ENCODE measurements at places on chromosomes 1 and 21.

DNA sequence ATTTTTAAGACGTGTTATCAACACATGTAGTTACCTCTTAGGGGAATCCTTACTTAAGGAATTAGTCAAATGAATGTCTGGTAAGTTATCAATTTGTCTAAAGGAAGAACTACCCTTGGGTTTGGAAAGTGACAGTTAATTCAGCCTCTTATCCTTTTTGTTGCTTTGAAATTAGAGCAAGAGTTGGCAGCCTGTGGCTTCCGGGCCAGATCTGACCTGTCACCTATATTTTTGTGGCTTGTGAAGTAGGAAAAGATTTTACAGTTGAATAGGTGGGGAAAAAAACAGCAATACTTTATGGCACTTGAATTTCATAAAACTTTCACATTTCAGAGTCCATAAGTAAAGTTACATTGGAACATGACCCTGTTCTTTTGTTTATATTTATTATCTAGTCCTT lies 5.5 kb downstream of the MRPS6 start:
- DNase-seq: no peak

DNA sequence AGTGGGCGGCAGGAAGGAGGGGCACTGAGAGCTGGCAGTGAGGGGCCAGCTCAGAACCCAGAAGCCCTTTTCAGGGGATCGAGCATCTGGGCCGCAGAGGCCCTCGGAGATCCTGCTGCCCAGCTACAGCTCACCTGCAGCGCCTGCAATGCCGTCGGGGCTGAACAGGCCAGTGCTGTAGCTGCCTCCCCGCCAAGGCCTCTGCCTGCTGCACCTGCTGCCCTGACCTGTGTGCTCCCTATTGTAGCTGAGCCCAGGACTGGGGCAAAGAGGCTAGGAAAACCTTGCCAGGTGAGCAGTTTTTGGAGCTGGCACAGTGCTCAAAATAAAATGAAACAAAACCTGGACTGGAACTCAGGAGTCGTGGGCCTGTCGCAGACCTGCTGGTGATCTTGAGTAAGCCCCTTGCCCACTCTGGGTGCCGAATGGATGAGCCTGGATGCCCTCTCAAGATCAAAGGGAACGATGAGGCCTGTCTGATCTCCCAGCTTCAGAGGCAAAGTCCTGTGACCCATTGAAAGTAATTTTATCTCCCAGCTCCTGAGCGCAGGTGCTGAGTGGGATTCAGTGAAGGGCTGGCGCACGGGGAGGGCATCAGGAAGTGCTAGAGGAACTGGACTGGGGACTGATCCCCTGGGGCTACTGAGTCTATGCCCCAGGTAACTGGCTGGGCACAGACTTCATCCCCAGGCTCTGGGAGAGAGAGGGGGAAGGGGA lies 154.6 kb downstream of the FOXD2 start:
- DNase-seq: no peak

DNA sequence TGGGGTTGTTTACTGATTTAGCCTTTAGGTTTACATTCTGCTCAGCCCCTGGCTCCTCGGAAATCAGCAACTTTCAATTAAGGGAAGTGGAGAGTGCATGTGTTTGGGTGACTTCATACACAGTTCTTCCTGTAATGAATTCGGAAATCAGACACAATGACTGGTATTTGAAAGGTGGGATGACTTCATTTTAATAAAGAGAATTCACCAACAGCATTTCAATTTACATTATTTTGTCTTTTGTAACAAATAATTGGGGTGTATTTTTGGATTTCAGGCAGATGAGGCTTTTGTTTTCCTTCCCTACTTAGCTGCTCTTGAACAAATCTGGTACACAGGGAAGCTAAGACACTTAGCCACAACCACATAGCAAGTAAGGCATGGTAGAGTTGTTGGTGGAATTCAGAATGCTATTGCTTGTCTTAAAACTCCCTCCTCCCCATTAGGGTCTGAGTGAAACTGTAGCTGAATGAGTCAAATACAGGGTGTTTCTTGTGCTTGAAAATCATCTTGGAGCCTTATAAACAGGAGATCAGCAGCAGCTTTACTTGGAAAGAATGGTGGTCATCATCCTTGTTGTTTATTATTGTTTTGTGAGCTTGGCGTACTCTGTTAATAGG lies 917 bp downstream of the STX12 start:
- no peak for DNase-seq

DNA sequence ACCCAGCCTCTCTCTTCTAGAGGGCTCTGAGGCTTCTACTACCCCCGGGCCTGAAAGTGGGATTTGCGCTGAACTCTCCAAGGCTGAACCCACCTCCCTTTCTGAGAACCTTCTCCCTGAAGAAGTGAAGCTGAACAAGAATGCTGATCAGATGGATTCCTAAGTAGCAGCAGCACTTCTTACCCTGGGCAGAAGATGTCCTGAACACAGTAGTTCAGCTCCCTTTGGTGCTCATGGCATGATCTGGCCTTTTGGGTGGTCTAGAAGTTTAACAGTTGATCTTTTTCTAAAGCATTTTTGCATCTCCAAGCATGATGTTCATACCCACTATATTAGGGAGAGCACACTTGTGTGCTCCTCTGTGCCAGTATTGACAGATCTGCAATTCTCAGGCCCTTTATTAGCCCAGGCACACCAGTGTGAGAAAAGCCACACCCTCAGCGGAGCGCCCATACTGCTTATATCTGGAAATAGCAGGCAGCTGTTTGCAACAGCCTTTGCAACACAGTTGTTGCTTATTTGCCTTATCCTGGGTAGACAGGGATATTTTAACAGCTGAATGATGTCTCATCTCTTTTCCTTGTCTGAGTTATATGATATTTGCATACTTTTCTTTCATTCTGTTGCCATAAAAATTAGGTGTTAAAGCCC lies 34.2 kb downstream of the CNN3 start:
- DNase-seq: no peak

DNA sequence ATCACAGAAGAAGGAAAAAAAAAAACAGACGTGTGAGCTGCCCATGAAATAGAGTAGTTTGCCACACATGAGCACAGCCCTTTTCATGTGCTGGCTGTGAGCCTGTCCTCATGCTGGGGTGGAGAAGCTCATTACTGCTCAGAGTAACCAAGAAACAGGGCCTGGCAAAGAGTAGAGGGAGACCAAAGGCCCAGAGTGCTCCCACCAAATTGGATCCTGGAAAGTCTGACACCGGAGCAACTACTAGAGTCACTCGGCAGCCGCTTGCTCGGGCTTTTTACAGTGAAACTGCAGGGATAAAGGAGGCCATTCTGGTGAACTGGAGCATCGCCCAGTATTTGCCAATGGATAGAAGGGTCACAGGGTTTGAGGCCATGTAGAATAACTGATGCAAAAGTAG lies 64.4 kb upstream of the BARHL2 start:
- no peak for DNase-seq

DNA sequence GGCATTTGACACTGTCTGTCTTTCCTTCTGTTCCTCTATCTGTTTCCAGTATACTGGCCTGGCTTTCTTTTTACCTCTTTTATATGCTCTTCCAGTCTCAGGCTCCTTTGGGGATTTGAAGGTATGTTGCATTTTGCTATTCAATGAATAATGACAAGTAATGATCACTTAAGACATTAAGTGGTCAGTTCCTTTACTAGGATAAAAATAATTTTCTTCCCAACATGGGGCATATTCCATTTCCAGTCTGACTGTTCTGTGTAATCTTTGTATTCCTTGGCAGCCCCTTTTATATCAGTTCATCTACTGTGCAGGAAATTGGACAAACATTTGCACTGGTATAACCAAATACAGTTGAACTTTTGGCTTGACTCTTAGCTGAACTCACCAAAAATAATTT lies 15.6 kb downstream of the METTL18 start:
- no peak for DNase-seq

DNA sequence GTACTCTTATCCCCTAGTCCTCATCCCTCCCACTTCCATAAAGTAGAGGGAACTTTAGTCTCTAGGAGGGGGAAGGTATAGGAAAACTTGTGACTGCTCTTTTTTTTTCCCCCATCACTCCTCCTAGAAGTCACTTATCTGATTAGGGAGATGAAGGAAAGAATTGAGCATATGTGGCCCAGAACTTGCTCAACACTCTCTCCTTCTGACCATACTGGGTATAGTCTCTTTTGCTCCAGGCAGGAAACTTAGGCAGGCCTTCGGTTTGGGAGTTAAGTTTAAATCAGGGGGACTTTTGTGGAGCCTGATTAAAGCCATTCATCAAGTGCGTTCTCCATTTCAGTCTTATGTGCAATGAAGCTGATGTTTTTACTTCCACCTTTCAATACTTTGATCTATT lies 5.8 kb downstream of the UBE2U start:
- no peak for DNase-seq

GRCh38 chr1:213980906-213981305 lies 6.9 kb upstream of the PROX1 start:
- no peak for DNase-seq

GRCh38 chr21:28136656-28137255 lies 855.9 kb downstream of the LTN1 start:
- DNase-seq: no peak

GRCh38 chr1:25803368-25803767 lies 3.4 kb downstream of the SELENON start:
- DNase-seq: no peak

DNA sequence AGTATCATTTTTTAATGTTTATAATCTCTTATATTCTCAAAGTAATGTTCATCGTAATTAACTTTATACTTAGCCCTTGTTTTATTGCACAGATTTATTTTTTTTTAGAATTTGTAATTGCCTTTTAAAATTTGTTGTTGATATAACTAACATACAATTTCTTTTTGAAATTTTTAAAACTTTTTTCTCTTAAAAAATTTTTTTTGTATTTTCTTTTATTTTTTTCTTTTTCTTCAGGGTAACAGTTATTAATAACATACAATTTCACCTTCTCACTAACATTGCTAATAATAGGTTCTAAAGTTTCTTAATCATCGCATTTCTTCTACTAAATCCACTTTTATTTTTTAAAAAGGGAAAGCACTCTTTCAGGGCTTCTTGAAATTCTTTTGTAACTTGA lies 11.3 kb upstream of the VAMP4 start:
- DNase-seq: no peak

- DNase-seq: no peak
Measured at GRCh38 chr1:221720545-221720944, 21.3 kb downstream of the DUSP10 start.

GRCh38 chr1:2821966-2822620 lies 20.6 kb upstream of the TTC34 start:
- peak; percentile 24 for DNase-seq

DNA sequence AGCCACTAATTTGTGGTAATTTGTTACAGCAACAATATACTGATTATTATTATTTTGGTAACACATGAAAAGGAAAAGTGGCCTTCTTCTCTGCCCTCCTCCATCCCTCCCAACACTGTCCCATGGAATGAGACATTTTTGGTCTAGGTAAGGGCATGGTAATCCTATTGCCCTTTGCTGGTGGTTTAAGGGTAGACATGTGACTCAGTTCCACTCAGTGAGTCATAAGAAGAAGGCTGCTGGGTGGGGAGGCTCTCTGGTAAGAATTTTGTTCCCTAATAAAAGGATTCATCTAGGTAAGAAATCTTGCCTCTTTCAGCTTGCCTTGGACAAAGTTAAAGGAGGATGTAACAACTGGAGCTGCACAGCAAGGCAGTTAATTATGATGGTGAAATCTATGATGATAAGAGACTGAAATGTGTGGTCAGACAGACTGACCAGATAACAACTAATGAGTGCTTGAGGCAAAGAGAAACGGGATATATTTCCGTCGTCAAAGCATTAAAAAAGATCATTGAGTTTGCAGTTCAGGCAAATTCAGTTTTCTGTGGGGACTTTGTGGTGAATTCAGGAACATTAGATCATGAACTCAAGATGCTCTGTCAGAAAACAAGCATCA lies 232.0 kb upstream of the KCNK2 start:
- no peak for DNase-seq

GRCh38 chr1:79945391-79945790 lies 938.9 kb upstream of the ADGRL4 start:
- DNase-seq: no peak

DNA sequence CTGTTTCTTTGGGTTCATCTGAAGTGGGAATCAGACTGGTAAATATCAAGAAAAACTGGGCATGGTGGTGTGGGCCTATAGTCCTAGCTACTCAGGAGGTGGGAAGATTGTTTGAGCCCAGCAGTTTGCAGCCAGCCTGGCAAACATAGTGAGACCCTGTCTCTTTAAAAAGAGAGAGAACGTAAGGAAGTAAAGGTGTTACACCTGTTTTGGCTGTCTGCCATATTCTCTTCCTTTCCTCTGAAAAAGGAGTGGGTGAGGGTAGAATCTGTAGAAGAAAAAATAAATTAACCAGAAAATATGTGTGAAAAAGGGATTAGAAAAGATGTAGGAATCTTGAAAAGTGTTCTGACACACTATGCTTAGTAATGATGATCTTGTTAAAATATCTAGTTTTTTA lies 20.0 kb downstream of the AHCYL1 start:
- DNase-seq: no peak

DNA sequence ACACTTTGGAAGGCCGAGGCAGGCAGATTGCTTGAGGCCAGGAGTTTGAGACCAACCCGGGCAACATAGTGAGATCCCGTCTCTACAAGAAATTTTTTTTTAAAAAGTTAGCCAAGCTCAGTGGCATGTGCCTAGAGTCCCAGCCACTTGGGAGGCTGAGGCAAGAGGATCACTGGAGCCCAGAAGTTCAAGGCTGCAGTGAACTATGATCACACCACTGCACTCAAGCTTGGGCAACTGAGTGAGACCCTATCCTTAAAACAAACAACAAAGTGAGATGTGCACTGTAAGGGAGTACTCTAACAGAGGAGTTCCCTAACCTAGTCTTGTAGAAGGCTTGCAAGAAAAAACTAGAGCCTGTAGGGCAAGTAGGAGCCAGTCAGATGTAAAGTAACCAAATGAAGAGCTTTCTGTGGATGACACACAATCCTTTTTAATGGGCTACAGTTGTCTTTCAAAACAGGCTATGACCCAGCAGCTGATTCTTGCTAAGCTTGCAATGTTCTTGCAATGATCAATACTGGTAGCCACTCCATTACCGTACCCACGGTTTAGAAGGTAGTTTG lies 38.0 kb upstream of the SRP9 start:
- DNase-seq: no peak

GRCh38 chr21:33866826-33867225 lies 48.8 kb downstream of the ATP5PO start:
- DNase-seq: no peak

GRCh38 chr1:240399381-240399780 lies 212.6 kb downstream of the GREM2 start:
- DNase-seq: no peak

DNA sequence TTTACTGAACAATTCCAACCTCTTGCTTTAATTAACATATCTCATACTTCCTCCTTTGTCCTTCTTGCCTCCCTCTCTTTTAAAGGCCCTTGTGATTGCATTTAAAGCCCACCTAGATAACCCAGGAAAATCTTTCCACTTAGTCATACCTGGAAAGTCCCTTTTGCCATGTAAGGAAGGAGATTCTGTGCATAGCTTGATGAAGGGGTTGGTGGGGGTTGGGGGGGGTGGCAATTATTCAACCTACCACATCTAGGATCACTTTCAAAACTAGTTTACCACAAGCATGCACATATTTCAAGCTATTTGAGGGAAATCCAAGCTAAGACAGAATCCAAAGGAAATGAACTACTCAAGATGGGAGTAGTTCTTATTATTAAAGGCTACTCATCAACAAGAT lies 249.1 kb upstream of the PTBP2 start:
- no peak for DNase-seq
